ENCODE measurements at places on chromosomes 5 and 9.
A peak's percentile ranks its signal among the peaks of the same experiment; 100 is the strongest.

GRCh38 chr5:35365758-35366157 is 135.5 kb upstream of the PRLR start:
- no peak for DNase-seq

DNA sequence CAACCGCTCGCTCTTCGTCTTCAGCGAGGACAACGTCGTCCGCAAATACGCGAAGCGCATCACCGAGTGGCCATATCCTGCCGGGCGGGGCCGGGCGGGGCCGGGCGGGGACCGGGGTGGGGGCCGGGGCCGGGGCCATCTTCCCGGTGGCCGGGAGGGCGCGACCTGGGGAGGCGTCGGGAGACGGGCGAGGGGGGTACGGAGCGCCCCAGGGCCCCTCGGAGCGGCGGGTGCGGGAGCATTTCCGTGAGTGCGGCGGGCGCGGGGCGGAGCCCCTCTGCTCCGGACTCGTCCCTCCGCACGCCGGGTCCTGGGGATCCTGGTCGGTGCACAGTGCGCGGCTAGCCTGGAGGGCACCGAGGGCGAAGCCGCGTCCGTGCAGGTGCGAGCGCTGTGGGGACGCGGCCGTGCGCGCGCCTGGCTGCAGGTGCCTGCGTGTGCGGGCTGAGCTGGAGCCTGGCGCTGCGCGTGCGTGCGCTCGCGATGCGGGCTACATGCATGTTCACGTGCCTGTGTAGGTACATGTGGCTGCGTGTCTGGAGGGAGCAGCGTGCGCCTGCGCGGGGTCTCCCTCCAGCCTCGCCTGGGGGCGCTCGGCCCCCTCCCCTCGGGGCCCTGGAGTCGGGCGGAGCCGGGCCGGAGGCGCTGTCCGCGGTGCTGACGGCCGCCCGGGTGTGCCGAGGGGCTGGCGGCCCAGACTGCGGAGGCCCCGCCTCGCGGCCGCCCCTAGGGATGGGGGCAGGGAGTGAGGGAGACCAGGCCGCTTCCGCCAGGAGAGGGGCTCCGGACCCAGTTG is 762 bp downstream of the CACNA1B start:
- peak; percentile 15 for DNase-seq

DNA sequence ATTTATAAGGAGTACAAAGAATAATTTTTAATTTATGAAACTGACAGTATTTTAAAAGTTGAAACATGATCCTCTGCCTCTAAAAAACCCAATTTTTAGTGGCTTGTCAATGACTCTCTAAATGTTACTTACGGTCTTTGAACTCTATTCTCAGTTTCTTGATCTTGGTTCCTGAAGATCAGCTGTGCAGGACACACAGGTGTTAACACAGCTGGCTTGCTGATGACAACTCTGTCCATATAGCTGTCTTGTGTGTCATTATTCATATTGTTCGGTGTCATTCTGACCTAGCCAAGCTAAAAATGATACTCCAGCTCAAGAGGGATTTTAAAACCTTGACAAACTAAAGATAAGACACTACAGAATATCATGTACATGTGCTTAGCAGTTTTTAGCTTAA is 314.5 kb downstream of the CCDC171 start:
- no peak for DNase-seq

DNA sequence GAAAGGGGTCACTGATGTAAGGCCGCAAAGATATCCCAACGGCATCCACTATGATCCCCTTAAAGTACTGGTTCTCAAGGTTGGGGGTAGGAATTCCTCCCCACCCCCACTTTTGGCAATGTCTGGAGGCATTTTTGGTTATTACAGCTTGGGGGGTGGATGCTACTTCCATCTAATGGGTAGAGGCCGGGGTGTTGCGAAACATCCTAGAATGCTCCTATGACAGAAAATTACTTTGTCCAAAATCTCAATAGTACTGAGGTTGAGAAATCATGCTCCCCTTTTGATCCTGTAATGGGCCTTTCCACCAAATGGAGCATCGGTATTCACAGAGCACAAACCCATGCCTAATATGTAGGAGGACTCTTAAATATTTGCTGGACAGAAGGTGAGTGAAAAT is 20.8 kb upstream of the TCERG1 start:
- DNase-seq: no peak

GRCh38 chr9:120107138-120107537 is 472.8 kb downstream of the CDK5RAP2 start:
- no peak for DNase-seq

DNA sequence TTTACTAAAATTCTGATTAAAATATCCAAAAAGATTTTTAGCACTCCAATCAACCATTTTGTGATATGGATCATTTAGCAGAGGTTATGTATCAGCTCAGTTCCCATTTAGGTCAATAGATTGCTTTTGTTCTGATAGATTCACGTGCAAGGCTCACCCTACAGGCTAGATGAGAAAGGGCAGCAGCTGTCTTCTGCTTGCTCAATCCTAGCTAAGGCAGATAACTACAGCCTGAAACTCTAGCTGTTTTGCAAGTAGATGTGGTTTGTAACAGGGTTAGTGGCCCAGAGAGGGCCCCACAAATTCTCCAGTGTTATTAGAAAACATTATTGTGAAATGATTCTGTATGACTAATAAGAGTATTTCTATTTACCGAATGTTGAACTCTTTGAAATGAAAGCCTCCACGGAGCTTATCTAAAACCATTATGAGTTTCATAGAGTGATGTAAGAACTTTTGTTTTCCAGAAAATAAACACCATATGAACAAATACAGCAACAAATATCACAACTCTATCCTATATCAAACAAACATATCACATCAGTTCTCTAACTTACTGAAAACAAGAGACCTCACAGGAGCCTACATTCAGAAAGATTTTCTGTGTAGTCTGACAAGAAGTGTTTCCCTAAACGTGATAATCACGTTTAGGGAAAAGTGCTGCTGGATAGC is 841.9 kb upstream of the ACO1 start:
- DNase-seq: no peak

DNA sequence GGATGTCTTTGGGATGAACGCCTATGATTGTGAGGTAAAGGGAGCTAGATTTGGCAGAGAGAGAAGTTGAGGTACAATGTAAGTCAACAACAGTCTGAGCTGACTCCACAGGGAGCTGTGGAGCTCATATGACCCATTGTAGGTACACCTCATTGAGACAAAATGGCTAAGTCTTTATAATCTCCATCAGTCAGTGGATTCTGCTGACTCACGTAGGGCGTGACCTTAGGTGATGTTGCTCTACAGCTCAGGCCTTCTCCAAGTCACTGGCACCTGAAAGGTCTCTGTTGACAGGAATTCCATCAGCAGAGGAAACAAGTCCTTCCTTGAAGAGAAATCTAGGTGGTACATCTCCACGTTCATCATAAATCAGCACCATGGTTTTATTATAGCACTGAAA is 118.2 kb upstream of the PRR16 start:
- no peak for DNase-seq

DNA sequence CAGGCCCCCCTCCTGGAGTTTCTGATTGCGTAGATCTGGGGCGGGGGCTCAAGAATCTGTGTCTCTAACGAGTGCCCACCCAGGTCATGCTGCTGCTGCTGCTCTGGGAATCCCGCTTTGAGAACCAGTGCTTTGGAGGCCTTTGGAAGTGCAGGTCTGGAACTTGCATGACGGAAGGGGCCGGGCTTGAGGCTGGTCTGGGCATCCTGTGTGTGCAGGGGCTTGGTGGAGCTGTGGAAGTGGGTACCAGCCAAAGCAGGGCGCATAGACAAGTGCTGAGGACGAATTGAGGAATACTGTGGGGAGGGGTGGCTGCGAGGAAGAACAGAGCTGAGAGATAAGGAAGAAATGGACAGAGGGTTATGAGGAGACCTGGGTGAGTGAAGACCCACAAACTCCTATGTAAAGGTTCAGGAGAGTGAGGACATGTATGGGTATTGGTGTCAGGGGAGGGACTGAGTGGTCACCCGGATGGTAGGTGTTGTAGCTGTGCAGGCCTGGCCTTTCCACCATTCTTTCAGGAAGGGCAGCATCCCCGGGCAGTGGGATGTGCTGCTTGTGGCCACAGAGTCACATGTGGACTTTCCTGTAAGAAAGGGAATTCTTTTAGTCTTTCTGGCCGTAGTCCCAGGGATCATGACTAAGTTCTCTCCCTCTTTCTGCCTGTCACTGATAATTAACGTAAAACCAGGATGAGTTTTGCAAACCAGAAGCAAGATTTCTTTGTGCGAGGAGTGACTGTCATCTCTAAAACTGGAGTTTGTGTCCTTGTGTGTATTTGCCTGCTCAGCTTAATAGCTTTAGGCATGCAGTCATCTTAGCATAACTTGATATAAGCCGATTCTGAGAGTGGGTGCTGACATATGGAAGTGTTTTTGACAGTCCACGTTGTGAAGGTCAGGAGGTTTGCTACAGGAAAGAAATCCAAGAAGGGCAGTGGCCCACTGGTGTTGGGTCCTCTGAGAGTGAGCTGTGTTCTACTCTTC is 43.3 kb upstream of the TJP2 start:
- peak; percentile 84 for DNase-seq
